AG04450 (cell line): ENCODE measurements at places on chromosomes 6 and 20. TPM values are rescaled to one million over a fixed set of nuclear protein-coding genes. Genes with fewer than 3 reads are reported as not detected.

Gene GPSM3
- polyA plus RNA-seq: 4.7 and 6.0 TPM in 2 replicates

DNA sequence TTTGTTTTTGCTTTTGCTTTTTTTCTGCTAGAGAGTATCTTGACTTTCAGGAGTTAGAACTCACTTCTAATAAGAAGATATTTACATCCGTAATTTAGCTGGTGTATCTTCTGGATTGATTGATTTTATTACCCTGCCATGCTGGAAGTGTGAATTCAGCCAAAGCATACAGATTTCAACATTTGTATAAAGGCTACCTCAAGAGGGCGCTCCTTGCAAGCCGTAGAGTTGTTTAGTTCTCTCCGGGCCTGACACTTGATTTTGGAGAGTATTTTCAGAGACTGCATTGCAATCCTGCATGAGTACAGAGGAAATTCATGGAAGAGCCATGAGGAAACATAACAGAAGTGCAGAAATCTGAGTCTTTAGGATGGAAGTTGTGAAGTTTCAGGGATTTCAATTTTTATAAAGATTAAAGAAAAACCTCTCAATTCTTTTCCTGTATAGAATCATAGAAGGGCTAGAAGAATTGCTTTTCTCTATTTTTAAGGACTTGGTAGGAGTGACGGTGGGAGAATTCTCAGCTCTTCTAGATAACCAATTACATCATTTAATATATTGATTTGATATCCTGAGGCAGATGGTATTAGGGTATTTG is 66.7 kb upstream of the TIAM2 start:
- peak; percentile 50 for DNase-seq

Gene PTCHD4
- polyA plus RNA-seq: 2.3 and 2.9 TPM in 2 replicates

Gene ADGB
- polyA plus RNA-seq: not detected in 2 replicates

GRCh38 chr6:34574647-34575293 is 18.6 kb upstream of the SPDEF start:
- no peak for DNase-seq

- no peak for DNase-seq
Observed at GRCh38 chr6:167329014-167329413, 4.1 kb downstream of the TTLL2 start.

DNA sequence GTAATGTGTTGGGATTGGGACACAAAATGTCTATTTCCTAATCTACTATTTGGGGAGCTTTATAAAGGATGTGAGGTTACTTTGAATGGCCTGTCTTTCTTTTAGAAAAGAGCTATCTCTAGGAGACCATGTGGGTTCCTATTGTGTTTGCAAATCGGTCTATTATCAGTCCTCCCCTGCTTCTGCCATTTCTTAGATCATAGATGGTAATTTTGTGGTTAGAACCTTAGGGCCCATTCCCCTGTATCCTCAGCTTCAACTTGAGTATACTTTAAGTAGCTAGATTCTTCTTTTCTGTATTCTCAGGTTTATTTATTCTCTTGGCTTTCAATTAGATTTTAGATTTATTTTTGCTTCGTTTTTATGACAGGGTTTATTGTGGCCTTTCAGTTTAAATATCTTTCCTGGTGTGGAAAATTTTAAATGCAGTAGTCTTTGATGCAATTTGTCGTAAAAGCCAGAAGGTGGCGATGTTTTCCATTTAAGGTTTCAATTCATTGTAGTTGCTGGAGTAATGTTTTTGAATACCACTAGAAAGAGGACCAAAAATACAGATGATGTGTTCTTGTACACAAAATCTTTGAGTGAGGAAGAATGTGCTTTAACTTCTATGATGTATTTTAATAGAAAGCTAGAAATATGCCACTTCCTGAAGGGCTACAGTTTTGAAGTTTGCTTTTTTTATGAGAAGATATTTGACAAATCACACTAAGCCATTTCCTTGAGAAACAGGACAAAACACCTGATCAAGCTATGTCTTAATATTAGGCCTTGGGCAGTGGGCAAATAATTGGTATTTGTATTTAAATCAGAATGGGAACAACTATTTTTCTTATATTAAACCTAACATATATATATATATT is 20.3 kb downstream of the TBPL1 start:
- peak; percentile 42 for DNase-seq

GRCh38 chr6:12545619-12546409 is 170.8 kb upstream of the PHACTR1 start:
- DNase-seq: peak; percentile 43

GRCh38 chr20:56592817-56593216 is 36.3 kb upstream of the TFAP2C start:
- DNase-seq: no peak

Gene ADGRF4
- 0.02 TPM in 1 of 2 replicates, not detected in the other for polyA plus RNA-seq

Gene TTK
- 5.1 and 8.0 TPM in 2 replicates for polyA plus RNA-seq

- DNase-seq: no peak
Observed at GRCh38 chr6:132972254-132972653, 157.9 kb downstream of the RPS12 start.

Gene GSTA2
- not detected in 2 replicates for polyA plus RNA-seq

DNA sequence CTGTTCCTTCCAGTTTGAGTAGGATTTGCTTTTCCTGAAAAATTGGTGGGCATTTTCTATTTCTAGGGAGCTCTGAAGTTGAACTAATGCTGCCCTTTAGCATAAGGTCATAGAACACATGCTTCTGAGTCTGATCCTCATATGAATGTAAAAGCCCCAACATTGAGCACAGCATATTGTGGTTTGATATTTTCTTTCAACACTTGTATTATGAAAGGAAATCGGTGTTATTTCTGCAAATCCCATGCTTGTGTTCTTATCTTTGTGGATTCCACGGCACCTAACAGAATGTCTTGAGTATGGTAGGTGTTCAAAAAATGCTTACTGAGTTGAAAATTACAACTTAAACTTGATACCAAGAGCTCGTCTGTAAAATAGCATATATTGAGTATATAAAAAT is 85.8 kb downstream of the TRMT11 start:
- no peak for DNase-seq

- DNase-seq: no peak
Observed at GRCh38 chr6:162736961-162737360, 9.2 kb downstream of the PACRG start.

- DNase-seq: no peak
Observed at GRCh38 chr6:15713325-15713724, 50.5 kb upstream of the DTNBP1 start.

Gene CENPW
- 6.7 and 10.6 TPM in 2 replicates for polyA plus RNA-seq

Gene CYP24A1
- 2.1 TPM in 1 of 2 replicates, not detected in the other for polyA plus RNA-seq

DNA sequence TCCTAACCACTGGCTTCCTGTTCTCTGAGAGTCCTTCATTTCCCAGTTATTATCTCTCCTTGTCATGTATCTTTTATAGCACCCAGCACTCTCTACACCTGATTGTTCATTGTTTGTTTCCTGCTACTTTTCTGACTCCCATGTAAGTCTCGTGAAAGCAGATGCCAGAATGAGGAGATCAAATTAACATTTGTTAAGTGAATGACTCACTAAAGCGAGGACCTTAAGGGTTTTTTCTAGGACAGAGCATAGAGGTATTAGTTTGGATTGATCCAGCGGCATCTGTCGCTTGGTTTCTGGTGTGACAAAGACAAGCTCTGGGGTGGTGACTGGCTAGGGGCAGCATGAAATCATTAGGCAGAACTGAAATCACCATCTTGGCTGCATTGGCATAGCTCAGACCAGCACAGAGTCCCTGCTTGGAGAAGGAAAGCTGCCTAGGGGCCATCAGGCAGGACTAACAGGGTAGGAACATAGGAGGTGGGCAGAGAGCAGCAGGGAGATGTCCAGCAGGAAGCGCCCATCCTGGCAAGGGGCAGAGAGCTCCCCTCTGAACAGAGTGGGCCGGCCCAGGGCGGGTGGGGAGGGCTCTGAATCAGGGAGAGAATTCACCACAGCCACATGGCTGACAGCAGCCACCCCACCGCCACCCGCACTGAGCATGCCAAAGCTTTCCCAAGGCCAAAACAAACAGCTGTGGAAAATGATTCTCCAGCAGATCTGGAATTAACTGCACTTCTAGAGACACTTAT is 97.1 kb upstream of the CEP85L start:
- no peak for DNase-seq

- DNase-seq: no peak
Observed at GRCh38 chr6:40928307-40928706, 110.7 kb downstream of the UNC5CL start.
